ENCODE measurements at places on chromosomes 16 and 17.

- peaks cover 16% of the 10 kb centered on the region for H3K4me1 ChIP-seq
- no peak for DNase-seq
- peak overlapping the region; percentile 81 for H3K4me3 ChIP-seq
- peak overlapping the region; percentile 88 for H3K27ac ChIP-seq
- peaks cover 16% of the 10 kb centered on the region for H3K36me3 ChIP-seq
- H3K27me3 ChIP-seq = no peaks in the 10 kb centered on the region
These were observed 64.1 kb downstream of the NF1 start for GRCh38 chr17:31158746-31159377.

DNA sequence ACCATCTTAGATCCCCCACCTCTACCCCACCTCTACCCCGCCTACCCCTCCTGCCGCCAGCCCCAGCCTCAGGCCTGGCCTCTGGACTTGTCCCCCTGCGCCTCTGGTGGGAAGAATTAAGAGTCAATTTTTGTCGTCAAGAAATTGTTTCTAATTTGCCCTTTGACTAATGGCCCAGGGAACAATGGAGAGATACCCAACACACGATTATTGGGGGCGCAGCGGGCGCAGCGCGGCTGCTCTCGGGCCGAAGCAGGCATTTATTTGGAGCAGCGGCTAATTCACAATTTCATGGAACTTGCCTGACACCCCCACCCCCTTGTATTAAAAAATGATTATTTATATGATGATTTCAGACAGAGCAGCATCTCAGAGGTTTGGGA is 4.4 kb upstream of the BAHCC1 start:
- DNase-seq = no peak
- H3K4me3 ChIP-seq = no peak overlapping the region
- peaks cover 9% of the 10 kb centered on the region for H3K36me3 ChIP-seq
- H3K27me3 ChIP-seq = peaks cover 74% of the 10 kb centered on the region

- H3K27ac ChIP-seq = no peak overlapping the region
- no peaks in the 10 kb centered on the region for H3K36me3 ChIP-seq
- H3K27me3 ChIP-seq = no peaks in the 10 kb centered on the region
- no peaks in the 10 kb centered on the region for H3K4me1 ChIP-seq
- DNase-seq = no peak
- H3K4me3 ChIP-seq = no peak overlapping the region
These were observed 188.5 kb upstream of the IRX3 start for GRCh38 chr16:54475019-54475601.

GRCh38 chr17:66714046-66715023 is 120.6 kb upstream of the CACNG5 start:
- peak; percentile 43 for DNase-seq
- H3K27me3 ChIP-seq = no peaks in the 10 kb centered on the region
- peak overlapping the region; percentile 98 for H3K27ac ChIP-seq
- peaks cover 86% of the 10 kb centered on the region for H3K4me1 ChIP-seq

DNA sequence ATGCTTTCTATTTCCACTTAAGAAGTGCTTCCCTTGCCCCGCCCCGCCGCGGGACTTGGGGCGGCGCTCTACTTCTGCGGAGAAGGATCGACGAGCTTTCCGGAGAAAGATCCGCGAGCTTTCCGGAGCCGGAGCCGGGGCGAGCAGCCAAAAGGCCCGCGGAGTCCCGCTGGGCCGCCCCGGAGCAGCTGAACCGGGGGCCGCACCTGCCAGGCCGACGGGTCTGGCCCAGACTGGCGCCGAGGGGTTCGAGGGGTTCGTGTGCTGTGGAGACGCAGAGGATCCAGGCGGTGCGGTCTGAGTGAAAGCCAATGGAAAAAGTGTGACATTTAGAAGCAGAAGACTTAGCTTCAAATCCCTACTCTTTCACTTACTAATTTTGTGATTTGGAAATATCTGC is 50.8 kb downstream of the TBC1D26 start:
- no peak overlapping the region for H3K4me3 ChIP-seq
- no peak overlapping the region for H3K27ac ChIP-seq
- no peak for DNase-seq
- peaks cover 39% of the 10 kb centered on the region for H3K27me3 ChIP-seq
- peaks cover 3% of the 10 kb centered on the region for H3K4me1 ChIP-seq
- H3K36me3 ChIP-seq = peaks cover 4% of the 10 kb centered on the region

DNA sequence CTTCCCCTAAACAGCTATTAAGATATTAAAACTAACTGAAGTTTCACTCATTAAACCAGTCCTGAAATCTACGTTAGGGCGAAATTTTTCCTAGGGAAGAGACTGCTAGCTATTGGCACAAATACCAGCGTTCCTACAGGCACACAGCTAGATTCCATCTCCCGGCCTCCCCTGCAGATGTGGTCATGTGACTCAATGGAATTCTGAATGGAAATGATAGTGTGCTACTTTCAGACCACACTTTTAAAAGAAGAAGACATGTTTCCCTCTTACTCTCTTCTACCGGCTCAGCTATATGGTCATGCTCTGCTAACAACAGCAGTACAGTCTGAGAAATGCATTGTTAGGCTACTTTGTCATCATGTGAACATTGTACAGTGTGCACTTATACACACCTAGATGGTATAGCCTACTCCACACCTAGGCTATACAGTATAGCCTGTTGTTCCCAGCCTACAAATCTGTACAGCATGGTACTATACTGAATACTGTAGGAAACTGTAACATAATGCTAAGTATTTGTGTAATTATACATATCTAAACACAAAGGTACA is 31.4 kb downstream of the OGFOD1 start:
- no peak for DNase-seq
- no peaks in the 10 kb centered on the region for H3K27me3 ChIP-seq
- peaks cover 13% of the 10 kb centered on the region for H3K36me3 ChIP-seq
- H3K27ac ChIP-seq = no peak overlapping the region
- H3K4me1 ChIP-seq = peaks cover 3% of the 10 kb centered on the region

DNA sequence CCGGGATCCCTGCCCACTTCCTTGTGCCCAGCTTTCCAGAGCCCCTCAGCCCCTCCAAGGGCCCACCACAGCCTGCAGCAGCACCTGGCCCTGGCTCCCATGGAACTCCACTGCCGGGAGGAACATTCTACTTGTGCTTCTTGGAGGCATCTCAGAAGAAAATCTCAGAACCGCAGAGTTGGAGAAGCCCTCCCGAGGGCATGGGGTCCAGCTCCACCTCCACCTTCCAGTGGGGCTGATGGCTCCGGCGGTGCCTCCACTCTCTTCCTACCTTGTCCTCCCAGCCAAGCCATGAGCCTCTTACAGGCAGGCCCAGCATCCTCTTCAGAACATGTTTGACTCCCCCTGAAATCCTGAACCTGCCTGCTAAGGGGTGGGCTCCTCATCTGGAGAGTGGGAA is 79.4 kb upstream of the ZNF469 start:
- H3K27ac ChIP-seq = no peak overlapping the region
- no peak for DNase-seq
- no peaks in the 10 kb centered on the region for H3K36me3 ChIP-seq
- peaks cover 15% of the 10 kb centered on the region for H3K27me3 ChIP-seq
- H3K4me1 ChIP-seq = peaks cover 10% of the 10 kb centered on the region

GRCh38 chr17:27384726-27385125 is 71.5 kb upstream of the KSR1 start:
- H3K27ac ChIP-seq = no peak overlapping the region
- H3K4me3 ChIP-seq = no peak overlapping the region
- no peaks in the 10 kb centered on the region for H3K36me3 ChIP-seq

GRCh38 chr17:59827721-59828477 is 64.8 kb downstream of the TUBD1 start:
- H3K27me3 ChIP-seq = no peaks in the 10 kb centered on the region
- peaks cover 74% of the 10 kb centered on the region for H3K4me1 ChIP-seq
- no peak for DNase-seq
- peak overlapping the region; percentile 74 for H3K4me3 ChIP-seq
- H3K27ac ChIP-seq = peak overlapping the region; percentile 98

- no peak overlapping the region for H3K27ac ChIP-seq
- H3K4me1 ChIP-seq = peaks cover 3% of the 10 kb centered on the region
- no peak overlapping the region for H3K4me3 ChIP-seq
- no peak for DNase-seq
- no peaks in the 10 kb centered on the region for H3K27me3 ChIP-seq
- H3K36me3 ChIP-seq = no peaks in the 10 kb centered on the region
These were observed 363.7 kb downstream of the SNX29 start for GRCh38 chr16:12340151-12340733.

DNA sequence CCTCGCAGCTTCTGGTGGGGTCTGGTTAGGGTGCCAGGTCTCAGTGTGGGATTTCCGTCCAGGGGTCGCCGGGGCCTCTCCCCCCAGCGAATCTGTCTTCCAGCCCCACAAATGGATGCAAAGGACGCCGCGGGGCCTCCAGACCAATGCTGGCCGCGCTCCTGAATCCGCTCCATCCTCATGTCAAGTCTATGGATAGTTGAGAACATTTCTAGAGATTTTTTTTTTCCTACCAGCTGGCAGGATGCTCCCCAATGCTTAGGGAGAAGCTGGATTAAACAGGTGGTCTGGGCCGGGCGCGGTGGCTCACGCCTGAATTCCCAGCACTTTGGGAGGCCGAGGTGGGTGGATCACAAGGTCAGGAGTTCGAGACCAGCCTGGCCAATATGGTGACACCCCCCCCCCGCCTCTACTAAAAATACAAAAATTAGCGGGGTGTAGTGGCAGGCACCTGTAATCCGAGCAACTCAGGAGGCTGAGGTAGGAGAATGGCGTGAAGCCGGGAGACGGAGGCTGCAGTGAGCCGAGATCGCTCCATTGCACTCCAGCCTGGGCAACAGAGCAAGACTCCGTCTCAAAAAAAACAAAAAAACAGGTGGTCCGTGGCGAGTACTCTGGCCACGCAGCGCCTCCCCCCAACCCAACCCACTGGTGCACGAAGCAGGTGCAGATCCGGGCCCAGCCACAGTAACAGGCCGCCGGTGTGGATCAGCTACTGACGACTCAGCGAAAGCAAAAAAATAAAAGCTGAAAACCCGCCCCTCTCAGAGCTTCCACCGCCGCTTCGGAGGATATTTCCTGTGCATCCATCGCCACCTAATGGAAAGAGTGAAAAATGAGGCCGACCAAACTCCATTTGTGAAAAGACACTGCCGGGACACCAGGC is 1.1 kb upstream of the NXN start:
- peaks cover 9% of the 10 kb centered on the region for H3K4me1 ChIP-seq
- peaks cover 27% of the 10 kb centered on the region for H3K27me3 ChIP-seq
- peak overlapping the region; percentile 59 for H3K4me3 ChIP-seq
- no peak overlapping the region for H3K27ac ChIP-seq
- peak; percentile 86 for DNase-seq

- peaks cover 12% of the 10 kb centered on the region for H3K4me1 ChIP-seq
- peaks cover 23% of the 10 kb centered on the region for H3K36me3 ChIP-seq
- no peak for DNase-seq
- no peak overlapping the region for H3K4me3 ChIP-seq
- no peaks in the 10 kb centered on the region for H3K27me3 ChIP-seq
- H3K27ac ChIP-seq = no peak overlapping the region
These were observed 48.4 kb downstream of the PDPK1 start for GRCh38 chr16:2586241-2586640.

GRCh38 chr16:10618710-10619209 is 38.4 kb upstream of the EMP2 start:
- no peaks in the 10 kb centered on the region for H3K36me3 ChIP-seq
- no peaks in the 10 kb centered on the region for H3K4me1 ChIP-seq
- no peak overlapping the region for H3K4me3 ChIP-seq
- peaks cover 20% of the 10 kb centered on the region for H3K27me3 ChIP-seq

- peaks cover 28% of the 10 kb centered on the region for H3K36me3 ChIP-seq
- H3K27ac ChIP-seq = no peak overlapping the region
- H3K4me1 ChIP-seq = peaks cover 4% of the 10 kb centered on the region
- no peak overlapping the region for H3K4me3 ChIP-seq
- no peaks in the 10 kb centered on the region for H3K27me3 ChIP-seq
- DNase-seq = no peak
These were observed 15.5 kb downstream of the ZNHIT3 start for GRCh38 chr17:36501963-36502362.

- H3K36me3 ChIP-seq = peaks cover 23% of the 10 kb centered on the region
- H3K27me3 ChIP-seq = no peaks in the 10 kb centered on the region
- peak overlapping the region; percentile 72 for H3K27ac ChIP-seq
- H3K4me3 ChIP-seq = peak overlapping the region; percentile 85
These were observed 1.7 kb downstream of the CRAMP1 start for GRCh38 chr16:1613728-1614455.

DNA sequence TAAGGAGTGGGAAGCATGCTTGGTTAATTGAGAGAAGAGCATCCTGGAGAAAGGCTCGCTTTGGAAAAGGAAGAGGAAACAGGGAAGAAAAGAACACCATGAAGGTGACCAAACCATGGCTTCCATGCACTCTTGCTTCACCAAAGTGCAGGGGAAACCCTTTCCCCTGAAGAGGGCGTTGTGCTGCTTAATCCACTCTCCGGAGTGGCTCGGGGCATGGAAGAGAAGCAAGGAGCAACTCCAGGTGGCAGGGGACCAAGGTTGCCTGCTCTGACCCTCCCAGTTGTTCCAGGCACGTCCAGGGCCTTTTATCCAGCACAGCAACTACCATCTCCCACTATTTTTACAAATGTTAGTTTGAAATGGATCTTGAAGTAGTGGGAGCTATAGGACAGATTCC is 108.1 kb downstream of the STX8 start:
- H3K36me3 ChIP-seq = peaks cover 6% of the 10 kb centered on the region
- H3K4me3 ChIP-seq = no peak overlapping the region
- no peak overlapping the region for H3K27ac ChIP-seq

- H3K27me3 ChIP-seq = no peaks in the 10 kb centered on the region
- no peak overlapping the region for H3K4me3 ChIP-seq
- no peaks in the 10 kb centered on the region for H3K4me1 ChIP-seq
- DNase-seq = no peak
- H3K36me3 ChIP-seq = no peaks in the 10 kb centered on the region
These were observed 11.5 kb downstream of the CACNA1H start for GRCh38 chr16:1164382-1164781.
